ENCODE measurements at places on chromosomes 7 and 10.

DNA sequence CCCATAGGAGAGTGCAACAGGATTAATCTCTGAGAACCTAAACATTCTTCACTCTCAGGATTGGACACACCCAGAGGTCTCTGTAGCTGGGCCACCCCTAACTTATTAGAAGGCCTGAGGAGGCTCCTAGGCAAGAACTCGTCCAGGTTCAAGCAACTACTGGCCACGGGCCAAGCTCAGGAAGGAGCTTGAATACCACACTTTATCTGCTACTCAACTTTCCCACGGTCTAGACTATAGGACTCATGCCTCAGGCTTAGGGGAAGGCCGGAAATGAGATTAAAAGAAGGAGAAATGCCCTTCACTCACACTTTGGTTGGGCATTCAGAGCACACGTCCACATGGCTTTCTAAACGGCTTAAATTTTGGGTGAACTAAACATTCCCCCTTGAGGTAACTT, 142.8 kb upstream of the PHYHIPL start:
- no peak for DNase-seq

DNA sequence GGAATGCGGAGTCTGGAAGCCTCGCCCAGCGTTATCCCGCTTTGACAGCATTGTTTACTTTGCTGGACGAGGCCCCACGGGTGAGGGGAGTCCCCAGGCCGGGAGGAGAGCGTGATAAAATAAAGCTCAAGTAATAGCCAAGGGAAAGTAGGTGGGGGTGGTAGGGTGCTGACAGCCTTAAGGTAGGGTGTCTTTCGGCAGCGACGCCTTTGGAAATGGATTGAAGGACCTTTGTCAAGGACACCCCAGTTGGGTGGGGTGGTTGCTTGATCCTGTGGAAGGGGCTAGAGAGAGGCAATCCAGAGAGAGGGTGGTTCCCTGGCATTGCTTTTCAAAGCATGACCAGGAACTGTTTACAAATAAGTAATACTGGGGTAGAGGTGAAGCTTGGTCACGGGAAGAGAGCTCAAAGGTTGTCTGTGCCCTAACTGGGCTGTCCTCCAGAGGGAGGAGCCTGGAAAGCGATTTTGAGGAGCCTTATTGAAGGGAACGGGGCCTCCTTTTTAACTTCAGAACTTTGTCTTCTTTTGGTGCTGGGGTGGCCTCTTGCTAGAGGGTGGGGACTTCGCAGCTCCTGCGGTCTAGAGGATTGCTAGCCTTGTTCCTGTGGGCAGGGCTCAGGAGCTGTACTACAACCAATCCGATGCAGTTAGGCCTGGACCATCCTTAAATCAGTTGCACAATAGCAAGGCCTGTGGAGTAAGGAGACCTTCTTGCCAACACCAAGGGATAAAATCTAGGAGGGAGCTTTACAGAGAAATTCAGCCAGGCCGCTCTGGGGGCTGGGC, 1.3 kb downstream of the EIF4EBP2 start:
- peak; percentile 47 for DNase-seq

DNA sequence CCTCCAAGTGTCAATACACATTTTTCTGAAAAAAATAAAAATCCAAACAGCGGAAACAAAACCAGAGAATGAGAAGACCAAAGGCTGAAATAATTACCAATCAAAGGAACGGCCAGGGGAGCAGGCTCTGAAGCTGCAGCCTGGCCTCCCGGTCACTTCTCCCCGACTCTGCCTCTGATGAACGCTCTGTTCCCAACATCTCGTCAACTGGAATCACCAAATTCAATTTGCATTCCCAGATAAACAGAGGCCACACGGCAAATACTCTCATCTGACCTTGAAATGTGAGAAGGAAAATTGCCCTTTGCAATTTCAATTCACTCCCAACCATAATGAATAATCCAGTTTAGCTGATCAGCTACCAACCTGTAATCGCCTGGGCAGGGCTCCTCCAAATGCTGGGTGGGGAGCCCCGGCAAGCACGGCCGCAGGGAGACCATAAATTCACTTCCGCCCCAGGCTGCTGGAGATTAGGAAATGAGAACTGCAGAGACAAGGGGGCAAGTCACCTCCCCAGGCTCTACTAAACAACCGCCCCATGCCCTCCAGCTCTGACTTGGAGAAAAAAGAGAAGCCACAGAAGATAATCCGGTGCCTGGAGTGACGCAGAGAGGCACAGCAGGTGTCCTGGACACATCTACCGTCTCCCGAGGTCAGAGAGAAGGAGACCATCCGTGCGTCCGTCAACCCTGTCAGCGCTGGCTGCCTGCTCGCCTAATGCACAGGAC, 153.2 kb downstream of the MAD1L1 start:
- DNase-seq: no peak

DNA sequence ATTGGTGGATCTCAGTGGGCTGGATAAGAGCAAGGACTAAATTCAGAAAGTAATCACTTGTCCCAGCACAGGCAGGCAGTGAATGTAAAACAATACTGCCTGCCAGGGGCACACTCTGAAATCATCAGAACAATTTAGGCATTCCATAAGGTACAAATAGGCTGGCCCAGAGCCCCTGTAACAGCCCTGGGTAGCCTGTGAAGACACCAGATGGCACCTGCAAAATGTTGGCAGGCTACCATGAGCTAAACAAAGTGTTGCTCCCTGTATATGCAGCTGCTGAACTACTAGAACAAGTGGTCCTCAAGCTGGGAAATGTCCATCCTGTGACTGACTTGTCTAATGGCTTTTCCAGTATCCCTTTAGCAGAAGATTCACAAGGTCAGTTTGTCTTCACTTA, 3.0 kb upstream of the PRSS37 start:
- no peak for DNase-seq

DNA sequence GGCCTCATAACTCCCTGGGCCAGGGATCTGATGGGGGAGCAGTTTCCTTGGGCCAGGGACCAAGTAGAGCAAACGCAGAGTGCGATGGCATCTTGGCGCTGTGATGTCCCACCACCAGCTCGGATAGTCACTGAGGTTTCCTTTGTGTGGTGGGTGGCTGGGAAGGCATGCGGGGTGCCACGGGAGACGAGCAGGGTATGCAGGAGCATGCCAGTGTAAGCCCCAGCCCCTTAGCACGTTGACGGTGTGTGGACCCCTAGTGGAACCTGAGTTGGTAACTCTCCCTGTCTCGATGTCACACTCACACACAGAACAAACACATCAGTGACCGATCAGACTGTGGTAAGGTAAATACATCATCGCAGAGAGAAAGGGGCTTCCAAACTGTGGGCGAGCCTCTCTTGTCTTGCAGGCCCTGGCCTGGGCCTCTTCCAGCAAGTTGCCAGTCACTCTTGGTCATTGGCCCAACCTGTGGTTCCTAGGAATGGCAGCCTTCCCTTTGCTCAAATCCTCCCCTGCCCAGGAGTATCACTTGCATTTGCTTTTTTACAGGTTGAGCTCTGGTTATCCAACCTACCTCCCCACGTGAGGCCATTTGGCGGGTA, 231.6 kb upstream of the GPR26 start:
- no peak for DNase-seq

DNA sequence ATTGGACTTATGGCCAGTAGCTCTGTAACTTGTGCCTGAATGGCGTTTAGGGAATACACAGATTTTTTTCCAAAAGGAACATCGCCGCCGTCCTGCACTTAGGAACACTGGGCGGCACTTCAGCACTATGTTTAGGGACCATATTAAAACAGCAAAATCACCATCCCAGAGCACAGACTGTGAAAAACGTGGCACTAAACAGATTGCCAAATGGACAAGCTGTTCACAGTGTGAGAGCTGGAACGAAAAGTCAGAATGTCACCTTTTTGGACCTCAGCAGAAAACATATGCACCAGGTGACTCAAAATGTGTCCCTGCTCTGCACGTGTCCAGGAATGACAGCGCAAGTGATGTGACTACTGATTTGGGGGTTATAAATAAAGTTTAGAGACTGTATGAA, 87.9 kb downstream of the ODAD2 start:
- no peak for DNase-seq

Measured in CD4-positive, alpha-beta T cell treated with Interleukin-12 subunit alpha and Interleukin-12 subunit beta, for 1 hour (primary cell).